ENCODE measurements at places on chromosomes 1 and 21.

- peak; percentile 26 for DNase-seq
These were observed 25.5 kb upstream of the IFNAR1 start for GRCh38 chr21:33299181-33299752.

- no peak for DNase-seq
These were observed 18.1 kb downstream of the SLC45A3 start for GRCh38 chr1:205662135-205662738.

GRCh38 chr1:67552336-67552759 is 122.1 kb upstream of the SERBP1 start:
- DNase-seq: no peak

DNA sequence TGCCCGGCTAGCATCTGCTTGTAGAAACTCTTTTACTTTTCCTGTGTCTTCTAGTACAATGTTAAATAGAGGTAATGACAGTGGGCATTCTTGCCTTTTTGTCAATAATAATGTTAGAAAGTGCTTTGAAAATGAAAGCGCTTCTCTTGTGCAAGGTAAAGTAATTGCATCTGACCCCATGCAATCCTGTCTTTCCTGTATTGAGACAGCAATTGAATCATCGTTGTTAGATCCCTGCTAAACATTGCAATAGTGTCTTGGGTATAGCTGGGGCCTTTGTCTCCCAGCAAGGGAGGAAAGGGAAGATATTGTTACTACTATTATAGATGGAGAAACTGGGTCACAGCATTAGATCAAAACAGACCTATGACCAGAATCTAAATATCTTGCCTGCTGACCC is 80.9 kb downstream of the TLR5 start:
- no peak for DNase-seq

- DNase-seq: peak; percentile 93
These were observed at the start of gene RBM8A for GRCh38 chr1:145927063-145927886. TSS of gene RBM8A (minus strand) at chr1:145927484. CDS start at chr1:145927426, 58 bp downstream.

DNA sequence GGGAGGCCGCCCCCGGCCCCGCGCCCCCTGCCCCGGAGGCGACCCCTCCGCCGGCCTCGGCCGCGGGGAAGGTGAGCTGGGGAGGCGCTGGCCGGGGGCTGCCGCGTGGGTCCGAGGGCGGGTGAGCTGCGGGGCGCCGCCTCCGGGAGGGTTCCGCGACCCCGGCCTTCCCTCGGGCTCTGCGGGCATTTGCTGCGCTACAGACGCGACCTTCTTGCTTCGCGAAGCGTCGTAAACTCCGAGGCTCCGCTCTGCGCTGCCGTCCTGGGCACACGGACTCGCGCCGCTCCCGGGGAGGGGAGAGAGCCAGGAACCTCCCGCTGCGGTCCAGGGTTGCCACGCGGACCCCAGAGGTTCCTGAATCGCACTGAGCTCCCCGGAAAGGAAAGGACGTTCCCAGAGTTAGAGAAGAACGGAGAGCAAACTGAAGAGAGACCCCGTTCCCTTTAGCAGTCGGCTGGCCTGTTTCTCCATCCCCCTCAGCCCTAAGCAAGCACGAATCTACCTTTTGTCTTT is 345 bp downstream of the SLX9 start:
- DNase-seq: no peak

GRCh38 chr21:46122758-46123683 is 25.1 kb downstream of the COL6A2 start:
- no peak for DNase-seq

DNA sequence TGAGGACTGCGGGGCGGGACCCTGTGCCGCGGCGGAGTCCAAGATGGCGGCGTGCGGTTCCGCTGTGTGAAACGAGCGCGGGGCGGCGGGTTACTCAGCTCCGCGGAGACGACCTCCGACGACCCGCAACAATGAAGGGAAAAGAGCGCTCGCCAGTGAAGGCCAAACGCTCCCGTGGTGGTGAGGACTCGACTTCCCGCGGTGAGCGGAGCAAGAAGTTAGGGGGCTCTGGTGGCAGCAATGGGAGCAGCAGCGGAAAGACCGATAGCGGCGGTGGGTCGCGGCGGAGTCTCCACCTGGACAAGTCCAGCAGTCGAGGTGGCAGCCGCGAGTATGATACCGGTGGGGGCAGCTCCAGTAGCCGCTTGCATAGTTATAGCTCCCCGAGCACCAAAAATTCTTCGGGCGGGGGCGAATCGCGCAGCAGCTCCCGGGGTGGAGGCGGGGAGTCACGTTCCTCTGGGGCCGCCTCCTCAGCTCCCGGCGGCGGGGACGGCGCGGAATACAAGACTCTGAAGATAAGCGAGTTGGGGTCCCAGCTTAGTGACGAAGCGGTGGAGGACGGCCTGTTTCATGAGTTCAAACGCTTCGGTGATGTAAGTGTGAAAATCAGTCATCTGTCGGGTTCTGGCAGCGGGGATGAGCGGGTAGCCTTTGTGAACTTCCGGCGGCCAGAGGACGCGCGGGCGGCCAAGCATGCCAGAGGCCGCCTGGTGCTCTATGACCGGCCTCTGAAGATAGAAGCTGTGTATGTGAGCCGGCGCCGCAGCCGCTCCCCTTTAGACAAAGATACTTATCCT is 430 bp downstream of the RBM15 start:
- peak; percentile 45 for DNase-seq

- peak; percentile 11 for DNase-seq
These were observed 132.2 kb downstream of the GLUL start for GRCh38 chr1:182259229-182259872.

GRCh38 chr21:46219591-46220239 is 8.9 kb downstream of the LSS start:
- DNase-seq: no peak

DNA sequence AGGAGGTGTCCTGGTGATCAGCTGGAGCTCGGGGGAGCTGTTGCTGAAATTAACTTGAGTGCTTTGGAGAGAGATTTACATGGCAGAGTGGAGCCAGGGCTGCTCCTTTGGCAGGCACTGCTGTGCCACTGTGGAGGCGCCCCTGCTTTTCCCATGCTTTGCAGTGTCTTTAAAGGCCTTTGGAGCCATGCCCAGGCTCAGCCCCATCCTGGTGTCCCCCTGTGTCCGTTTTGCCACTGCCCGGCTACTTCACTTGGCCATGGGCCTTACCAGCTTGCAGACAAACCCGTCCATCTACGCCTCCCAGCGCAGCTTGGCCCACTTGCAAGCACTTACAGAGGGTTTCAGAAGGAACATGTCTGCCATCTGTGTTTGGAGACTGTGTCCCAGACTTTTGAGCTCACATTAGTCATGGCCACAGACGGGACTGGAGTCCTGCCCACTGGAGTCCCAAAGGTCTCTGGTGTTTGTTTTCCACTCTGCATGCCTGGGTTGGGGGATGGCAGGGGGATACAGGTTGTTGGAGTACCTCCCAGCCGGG is 18.2 kb upstream of the LAMTOR5 start:
- DNase-seq: no peak

All from stimulated activated CD4-positive, alpha-beta T cell treated with anti-CD3 and anti-CD28 coated beads, Interleukin-2, amount 100 ng/mL, for 4 hours (primary cell).